ENCODE measurements at places on chromosomes 2 and 18.

- DNase-seq = no peak
Observed at GRCh38 chr18:29652797-29653196, 1389.7 kb downstream of the DSC3 start.

DNA sequence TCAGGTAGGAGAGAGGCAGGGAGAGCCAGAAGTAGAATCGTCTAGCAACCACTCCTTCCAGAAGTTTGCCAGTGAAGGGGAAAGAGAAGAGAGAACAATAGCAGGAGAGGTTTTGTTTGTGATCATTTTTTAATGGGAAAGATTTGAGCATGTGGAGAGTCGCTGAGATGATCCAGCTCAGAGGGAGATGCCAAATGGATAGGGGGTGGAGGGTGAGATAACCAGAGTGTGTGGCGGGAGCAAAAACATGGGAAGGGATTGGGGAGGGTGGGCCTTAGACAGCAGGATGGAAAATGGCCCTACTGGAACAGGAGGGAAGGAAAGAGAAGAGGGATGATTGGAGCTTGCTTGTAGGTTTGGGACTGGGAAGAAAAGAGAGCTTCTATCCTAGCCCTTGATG, 269.8 kb downstream of the GLI2 start:
- no peak for DNase-seq

GRCh38 chr2:66082581-66082980, 352.3 kb upstream of the MEIS1 start:
- DNase-seq = no peak

DNA sequence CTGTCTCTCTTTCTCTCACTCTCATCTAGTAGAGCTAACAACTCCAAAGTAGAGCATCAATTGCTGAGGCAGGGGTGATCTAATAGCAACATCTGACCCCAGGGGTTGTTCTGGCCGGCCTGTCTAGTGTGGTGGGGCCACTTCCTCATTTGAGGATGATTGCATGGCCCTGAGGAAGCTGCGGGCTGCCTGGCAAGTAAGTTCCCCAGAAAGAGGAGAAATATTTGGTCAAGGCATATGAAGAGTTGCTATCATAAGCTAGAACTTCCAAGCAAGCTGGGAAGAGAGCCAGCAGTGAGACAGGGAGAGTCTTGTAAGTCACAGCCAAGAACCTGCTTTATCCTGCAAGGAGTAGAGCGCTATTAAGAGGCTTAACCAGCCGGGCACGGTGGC, 50.8 kb upstream of the TMEM87B start:
- peak; percentile 97 for DNase-seq

- DNase-seq = no peak
Observed at GRCh38 chr2:174327021-174327840, 7.5 kb upstream of the SP9 start.

GRCh38 chr2:119531292-119531691, 7.0 kb upstream of the SCTR start:
- DNase-seq = peak; percentile 5

- DNase-seq = no peak
Observed at GRCh38 chr2:200705305-200706041, 106.2 kb upstream of the BZW1 start.

DNA sequence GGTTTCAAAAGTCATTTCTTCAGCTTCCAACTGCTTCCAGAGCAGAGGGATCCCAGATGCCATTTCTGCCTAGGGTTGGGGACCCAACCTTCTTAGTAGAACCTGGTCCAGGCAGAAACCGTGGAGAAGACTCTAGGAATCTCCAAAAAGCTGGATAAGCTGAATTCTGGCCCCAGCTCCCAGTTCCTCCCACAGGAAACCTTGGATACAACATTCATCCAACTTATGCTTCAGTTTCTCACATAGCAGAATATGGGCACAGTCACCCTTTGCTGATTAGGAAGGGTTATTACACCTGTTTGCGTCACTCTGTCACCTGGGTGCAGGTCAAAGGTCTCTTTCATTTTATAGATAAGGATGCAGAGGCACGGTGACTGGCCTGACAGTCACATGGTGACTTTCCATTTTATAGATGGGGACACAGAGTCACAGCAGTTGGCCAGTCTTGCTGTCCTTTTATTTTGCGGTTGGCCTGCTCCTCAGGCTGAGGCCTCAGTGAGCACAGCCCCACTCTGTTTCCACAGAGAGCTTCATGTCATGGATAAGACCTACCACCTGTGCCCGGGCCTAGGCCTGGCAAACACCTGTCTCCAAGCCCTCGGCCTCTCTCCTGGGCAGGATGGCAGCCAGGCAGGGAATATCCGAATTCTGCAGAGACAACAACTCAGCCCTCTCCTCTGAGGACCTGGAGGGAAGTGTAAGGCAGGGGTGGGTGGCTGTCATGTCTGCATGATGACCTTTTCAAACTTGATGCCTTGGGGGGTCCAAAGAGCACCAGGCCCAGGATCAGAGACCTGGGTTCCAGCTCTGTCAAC, 148.8 kb downstream of the SMAD7 start:
- no peak for DNase-seq

DNA sequence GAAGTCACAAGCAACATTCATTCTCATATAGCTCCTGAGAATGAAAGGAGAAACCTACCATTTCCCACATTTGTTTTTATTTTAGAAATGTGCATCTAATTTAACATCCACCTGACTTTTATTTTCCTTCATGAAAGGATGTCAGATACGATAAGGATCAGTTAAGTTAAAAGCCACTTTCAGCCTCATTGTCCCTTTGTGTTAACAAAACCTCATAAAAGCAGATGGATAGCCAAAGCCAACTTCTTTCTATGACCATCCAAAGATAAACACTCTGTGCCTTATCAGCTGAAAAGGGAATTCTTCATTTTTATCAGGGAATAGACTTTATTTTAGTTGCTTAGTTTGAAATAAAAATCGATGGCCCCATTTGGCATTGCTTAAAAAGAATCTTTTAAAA, 25.7 kb upstream of the RIT2 start:
- DNase-seq = no peak

DNA sequence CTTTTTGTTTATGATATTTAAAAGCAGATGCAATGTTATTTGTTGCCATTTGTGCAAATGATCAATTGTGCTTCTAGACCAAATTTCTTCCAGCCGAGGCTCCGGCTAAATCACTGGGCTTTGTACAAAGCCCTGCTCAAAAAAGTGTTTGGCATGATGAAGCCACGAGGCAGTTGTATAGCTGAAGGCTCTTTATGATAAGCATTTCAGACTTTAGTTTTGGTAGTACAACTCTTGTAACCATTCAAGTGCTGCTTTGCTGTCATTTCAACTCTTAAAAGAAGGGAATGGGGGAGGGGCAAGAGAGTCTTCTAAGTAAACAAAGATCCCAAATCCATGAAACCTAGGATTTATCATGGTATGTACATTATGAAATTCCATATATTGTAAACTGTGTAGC, 3.3 kb upstream of the ZNF532 start:
- no peak for DNase-seq

DNA sequence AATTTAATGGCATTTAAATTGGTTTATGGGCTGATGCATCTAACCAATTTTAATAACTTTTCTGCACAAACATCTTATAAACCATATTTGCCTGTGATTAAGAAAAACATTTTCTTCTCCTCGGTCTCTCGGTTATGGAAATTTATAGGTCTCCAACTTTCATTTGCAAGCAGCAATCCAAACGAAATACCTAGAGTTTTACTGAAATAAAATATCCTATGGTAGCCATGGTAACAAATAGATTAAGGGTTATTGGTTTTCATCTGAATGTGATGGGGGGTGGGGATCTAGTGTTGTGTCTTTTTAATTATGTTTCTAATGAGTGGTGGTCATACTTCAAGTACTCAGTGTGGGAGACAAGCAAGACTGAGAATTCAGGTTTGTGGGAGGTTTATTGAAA, 2.9 kb downstream of the KLHL29 start:
- no peak for DNase-seq

DNA sequence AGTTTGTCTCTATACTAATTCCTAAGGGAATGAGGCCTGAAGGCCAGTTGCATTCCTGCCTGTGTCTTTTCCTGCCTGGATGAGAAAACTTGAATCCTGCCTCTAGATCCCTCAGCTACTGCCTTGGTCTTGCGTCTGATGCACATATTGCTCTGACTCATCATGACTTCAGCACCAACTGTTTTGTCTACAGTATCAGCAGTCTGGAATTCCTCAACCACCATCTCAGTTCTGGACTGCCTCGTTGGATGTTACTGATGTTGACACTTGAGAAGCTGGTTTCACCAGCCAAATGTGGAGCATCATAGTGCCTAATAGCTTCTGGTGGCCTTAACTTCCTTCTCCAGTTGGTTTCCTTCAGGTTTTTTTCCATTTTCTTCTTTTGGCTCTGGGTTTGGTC, 211.0 kb downstream of the CTNNA2 start:
- DNase-seq = no peak

DNA sequence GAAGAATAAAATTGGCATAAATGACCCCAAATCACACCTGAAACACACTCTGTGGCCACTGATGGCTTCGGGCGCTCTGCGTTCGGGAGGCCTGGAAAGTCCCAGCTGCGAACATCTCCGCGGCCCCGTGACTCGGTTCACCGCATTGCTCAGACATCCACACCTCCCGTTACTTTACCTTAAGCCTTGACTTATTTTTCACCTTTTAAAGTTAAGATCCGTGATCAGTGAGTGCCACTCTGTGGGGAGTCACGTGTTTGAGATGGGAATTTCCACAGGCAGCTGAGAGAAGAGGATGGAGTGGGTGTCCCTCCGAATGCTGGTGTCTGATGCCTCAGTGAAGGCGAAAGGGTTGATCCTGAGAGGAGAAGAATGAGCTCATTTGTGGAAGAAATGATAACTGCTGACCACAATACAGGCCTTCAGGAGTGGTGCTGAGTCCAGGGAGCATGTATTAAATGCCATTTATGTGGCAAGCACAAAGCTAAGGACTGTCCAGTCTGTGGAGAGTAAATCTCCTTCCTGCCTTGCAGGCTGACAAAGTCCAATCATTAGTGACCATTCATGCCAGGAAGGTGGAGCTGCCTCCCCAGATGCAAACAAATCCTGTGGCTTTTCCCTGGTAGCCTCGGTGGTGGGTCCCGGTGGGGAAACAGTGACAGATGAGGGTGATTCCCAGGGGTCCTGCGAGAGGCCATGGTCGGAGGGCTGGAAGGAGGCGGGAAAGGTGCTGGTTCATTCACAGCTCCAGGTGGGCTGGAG, 168.8 kb downstream of the RTP5 start:
- no peak for DNase-seq

GRCh38 chr18:32401621-32402020, 69.1 kb downstream of the GAREM1 start:
- no peak for DNase-seq
